ENCODE measurements at places on chromosomes 1 and 21.

DNA sequence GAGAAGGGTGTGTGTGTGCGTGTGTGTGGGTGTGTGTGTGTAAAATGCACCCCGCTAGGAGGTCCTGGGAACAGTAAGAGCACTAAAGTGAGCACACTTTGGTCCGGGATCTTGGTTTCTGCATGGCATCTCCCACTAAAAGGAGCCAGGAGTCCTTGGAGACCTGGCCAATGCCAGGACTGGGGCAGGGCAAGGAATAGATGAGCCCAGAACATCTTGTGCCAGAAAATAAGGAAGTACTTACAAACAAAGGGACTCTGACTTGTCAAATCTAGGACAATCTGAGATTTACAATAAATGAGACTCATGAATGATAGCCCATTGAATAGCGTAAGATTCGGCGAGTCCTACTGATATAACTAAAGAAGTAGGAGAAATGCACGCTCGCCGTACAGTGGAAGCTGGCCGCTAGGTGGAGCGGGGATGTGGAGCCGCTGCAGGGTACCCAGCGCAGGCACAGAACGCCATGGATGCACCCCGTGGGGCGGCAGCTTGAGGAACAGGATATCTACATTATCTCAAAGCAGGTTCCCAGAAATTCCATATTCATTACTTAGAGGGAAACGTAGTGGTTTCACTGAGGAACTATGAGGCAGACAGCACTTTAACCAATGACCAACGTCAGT is 7.1 kb downstream of the SLC37A1 start:
- no peak for DNase-seq

DNA sequence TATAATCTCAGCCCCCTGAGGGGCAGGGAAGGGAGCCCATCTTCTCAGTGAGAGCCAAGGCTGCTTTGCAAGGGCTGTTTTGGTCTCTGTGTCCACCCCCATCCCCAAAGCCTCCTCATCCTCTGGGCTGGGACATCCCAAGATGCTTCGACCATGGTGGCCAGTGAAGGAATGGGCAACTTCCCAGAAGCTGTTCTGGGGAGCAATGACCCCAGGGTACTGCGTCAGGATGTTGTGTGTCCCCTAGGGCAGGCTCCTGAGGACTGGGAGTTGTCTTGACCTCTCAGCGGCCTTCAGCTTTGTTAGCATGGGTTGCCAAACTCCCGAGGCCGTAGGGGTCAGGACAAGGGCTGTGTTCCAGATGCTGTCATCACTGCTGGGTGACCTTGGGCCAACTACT is 238.4 kb upstream of the POU3F1 start:
- no peak for DNase-seq

- no peak for DNase-seq
Measured at GRCh38 chr1:24058671-24059455, 53.1 kb downstream of the MYOM3 start.

GRCh38 chr1:96427616-96428015 is 294.0 kb upstream of the PTBP2 start:
- no peak for DNase-seq
